ENCODE measurements at places on chromosomes 2 and 18.

DNA sequence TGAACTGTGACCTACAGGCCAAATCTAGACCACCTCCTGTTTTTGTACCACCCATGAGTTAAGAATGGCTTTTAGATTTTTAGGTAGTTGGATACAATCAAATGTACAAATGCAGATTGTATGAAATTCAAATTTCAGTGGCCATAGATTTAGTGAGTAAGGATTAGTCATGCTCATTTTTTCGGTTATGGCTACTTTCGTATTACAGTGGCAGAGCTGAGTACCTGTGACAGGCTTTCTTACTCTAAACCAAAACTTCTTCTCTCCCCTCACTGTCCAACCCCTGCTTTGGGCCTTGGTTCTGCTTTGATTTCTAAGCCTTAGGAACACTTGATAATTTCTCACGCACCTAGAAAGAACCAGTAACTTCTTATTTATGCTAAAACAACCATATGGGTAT lies 82.1 kb downstream of the CDC42EP3 start:
- DNase-seq = no peak

DNA sequence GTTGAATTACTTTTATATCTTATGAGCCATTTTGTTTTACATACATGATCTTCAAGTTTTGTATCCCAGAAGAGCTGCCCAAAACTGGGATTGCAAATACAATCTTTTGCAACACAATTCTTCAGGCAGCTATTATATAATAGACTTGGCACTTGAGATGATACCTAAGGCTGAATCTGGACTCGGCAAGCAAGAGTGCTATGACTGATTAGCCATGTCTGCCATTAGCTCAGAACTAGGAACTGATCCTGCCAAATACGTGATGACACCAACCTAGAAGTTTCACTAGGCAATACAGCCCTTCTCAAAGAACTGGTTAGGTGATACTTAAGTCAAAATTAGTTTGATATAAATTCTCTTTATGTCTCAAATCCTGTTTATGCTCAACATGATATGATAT lies 619.6 kb downstream of the CPS1 start:
- DNase-seq = no peak

GRCh38 chr2:196985511-196986183 lies 59.1 kb upstream of the PGAP1 start:
- DNase-seq = no peak

DNA sequence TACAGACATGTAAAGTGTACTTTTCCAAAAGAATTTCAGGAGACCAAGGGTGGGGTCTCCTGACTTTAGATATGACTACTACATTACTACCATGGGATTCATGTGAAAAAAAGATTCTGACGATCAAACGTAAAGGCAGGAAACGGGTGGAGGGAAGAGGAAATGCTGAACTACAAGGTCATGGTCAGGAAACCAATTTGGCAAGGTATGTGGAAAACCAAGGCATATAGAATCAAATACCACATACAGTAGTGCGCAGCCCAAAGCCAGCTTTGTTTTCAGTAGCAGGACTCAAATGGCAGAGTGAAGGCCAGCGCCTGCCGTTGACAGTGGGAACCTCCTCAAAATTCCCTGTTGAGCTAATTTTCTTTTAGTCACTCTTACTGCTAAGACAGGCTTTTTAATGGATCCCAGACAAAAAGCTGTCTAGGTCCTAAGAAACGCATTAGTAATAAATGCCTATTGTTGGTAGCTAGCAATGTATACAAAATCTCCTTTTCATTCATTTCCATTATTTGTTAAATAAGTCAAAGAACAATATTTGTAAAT lies 57.6 kb upstream of the SERTAD2 start:
- DNase-seq = no peak

DNA sequence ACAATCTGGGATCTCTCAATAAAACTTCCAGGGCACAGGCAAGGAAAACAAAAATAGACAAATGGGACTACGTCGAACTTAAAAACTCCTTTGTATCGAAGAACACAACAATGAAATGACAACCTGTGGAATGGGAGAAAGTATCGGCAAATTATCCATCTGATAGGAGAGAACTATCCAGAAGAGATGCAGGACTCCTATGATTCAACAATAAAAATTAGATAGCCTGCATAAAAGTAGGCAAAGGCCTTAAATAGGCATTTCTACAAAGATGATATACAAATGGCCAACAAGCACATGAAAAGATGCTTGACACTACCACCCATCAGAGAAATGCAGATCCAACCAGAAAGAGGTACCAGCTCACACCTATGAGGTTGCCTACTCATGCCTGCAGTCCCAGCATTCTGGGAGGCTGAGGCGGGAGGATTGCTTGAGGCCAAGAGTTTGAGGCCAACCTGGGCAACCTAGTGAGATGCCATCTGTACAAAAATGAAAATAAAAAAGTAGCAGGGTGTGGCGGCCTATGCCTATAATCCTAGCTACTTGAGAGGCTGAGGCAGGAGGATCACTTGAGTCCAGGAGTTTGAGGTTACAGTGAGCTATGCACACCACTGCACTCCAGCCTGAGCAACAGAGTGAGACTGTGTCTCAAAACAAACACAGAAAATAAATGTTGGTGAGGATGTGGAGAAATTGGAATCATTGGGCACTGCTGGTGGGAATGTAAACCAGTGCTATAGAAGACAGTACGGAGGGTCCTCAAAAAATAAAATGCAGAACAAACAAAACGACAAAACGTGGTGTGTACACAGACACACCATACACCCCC lies 21.6 kb downstream of the TWIST2 start:
- DNase-seq = no peak

DNA sequence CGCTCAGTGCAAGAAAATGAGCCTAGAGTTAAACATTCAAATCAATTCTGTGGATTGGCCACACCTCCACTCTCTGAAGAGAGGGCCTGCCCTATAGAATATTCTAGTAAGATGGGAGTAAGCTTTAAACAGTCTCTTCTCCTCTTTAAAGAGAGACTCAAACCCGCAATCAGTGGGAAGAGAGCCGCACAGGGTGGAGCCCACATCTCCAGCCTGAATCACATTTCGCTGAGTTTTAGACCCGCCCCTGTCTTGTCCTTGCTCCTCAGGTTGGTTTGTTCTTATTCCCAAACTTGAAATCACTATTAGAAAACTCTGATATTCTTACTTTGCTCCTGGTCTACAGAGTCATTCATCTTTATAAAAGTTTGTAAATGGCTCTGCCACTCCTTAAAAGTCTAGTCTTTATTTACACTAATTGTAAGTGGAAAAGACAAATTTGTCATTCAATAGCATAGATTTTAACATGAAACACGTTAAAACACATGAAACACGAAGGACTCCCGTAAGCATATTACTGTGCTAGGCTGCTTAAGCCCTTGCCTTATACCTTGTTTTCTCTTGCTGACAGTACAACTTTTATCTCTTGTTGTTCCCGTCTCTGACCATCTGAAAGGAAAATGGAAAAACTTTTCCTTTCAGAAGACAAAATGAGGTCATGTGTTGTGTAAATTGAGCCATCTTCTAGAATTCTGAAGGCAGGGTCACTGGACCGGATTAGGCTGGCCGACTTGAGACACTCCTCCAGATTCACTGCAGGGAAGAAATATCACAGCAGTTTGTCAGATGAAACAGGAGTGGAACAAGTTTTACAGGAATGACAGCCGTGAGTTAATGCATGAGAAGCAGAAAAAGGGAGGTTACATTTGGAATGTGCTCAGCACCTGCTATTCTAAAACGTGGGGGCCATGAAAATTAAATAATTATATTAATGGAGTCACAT lies 5.6 kb downstream of the DSC1 start:
- DNase-seq = no peak

DNA sequence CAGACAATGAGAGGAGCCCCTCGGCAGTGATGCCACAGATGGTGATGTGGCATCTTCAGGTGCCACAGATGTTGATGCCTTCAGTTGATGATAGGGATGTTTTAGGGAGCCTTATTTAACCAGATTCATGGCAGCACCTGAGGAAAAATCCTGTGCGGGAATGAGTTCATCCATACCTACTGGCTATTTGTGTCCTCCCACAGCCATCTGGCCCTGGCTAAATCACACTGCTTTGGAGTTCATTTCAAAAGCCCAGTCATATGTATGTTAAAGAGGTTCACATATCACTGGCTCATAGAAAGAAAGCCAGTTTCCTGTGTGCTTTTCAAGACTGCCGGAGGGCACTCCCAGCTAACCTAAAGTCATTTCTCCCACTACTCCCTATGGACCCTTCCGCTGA lies 131.3 kb downstream of the MCFD2 start:
- DNase-seq = no peak

DNA sequence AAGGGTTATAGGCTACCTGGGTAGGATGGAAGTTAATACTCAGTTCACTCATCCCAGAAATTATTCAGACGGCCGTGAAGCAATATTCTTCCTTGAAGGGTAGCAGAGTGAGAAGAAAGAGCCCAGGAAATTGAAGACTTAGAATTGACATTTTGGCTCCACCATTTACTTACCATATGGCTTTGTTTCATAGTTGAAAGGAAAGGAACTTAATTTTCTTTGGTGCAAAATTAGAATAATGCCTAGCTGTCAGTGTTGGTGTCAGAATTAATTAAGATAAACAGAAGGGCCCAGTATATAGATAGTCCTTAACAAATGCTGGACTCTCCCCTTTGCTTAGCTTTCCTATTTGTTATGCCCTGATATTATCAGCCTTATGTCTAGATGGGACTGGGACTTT lies 263.2 kb downstream of the KCNJ3 start:
- no peak for DNase-seq

- DNase-seq = no peak
Observed at GRCh38 chr2:218448934-218449333, 30.0 kb downstream of the VIL1 start.

DNA sequence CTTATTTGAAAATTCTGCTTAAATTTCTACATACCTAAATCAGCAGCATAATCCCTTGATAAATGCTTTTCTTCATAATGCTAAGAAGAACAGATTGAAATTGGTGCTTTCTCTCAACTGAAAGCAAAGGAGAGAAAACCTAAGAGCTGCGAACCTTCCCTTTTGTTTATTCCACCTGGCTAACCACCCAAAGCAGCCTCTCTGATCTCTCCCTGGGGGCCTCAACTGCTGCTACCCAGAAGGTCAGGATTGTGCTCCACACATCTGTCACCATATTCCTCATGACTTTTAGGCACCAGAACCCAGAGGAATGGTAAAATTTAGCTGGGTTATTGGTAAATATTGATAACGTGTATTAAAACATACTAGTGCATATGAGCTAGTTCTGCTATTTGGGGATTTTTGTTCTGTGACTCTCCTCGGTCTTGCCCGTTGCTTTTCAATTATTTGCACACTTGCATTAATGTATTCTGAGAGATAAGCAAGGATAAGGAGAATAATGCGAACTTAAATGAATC lies 334.1 kb downstream of the RIT2 start:
- DNase-seq = no peak

DNA sequence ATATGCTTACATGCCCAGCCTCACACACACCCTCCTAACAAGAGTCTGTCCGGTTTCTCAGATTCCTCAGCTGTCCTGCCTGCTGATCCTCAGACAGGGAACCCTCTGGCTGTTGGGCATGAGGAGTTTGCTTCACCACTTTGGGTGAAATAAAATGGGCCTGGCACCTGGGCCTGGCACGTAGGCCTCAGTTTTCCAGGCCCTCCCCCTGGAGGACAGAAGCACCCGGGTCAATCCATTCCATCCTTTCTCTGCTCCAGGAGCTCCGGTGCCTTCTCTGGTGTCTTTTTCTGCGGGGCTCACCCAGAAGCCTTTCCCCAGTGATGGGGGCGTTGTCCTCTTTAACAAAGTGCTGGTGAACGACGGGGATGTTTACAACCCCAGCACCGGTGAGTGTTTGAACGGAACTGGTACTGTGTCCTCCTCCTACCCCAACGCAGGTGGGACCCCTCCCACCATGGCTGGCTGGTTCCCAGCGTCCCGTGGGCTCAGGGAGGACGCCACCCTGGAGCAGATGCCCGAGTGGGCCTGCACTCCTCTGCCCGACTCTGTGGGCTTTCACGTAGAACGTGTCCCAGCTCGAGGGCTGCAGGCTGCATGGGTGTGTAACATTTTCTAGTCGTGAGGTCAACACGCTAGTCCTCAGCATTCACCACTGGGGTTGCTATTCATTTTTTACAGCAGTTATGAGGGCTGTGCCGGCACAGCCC lies 62.8 kb downstream of the EMILIN2 start:
- no peak for DNase-seq

- no peak for DNase-seq
Observed at GRCh38 chr2:220991972-220992371, 580.1 kb downstream of the EPHA4 start.

DNA sequence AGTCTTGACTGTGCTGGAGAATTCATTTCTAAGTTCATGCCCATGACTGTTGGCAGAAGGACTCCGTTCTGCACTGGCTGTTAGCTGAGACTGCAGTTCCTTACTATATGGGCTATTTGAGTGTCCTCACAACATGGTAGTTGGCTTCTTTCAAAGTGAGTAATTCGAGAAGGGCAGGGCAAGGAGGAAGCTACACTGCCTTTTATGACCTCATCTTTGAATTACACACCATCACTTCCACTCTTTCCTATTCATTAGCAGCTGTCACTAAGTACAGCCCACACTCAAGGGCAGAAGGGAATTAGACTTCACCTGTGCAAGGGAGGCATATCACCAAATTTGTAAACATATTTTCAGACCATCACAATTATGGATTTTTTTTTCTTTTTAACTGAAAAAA lies 55.9 kb upstream of the EPAS1 start:
- no peak for DNase-seq

- DNase-seq = no peak
Observed at GRCh38 chr18:22348521-22349316, 69.0 kb downstream of the CTAGE1 start.

All from activated CD8-positive, alpha-beta memory T cell treated with anti-CD3 and anti-CD28 coated beads for 1 hour (primary cell).